ENCODE measurements at places on chromosomes 1 and 21.

DNA sequence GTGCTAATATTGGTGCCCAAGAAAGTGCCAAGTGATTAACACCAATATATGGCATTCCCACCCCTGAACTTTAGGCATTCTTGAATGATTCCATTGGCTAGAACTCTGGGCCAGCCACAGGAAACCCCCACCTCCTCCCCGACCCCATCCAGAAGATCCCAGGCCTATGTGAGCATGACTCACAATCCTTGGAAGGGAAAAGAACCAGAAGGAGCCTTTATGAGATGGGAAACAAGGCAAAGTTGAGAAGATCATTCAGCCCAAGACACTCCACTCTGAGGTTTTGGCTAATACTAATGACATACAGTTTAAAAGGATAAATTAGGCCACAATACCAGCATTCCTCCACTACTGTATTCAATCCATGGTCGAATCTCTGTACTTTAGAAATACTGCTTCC is 21.8 kb downstream of the ELK4 start:
- DNase-seq, result peak; percentile 58

- DNase-seq, result peak; percentile 7
Measured at GRCh38 chr21:17576080-17576835, 36.4 kb downstream of the BTG3 start.

DNA sequence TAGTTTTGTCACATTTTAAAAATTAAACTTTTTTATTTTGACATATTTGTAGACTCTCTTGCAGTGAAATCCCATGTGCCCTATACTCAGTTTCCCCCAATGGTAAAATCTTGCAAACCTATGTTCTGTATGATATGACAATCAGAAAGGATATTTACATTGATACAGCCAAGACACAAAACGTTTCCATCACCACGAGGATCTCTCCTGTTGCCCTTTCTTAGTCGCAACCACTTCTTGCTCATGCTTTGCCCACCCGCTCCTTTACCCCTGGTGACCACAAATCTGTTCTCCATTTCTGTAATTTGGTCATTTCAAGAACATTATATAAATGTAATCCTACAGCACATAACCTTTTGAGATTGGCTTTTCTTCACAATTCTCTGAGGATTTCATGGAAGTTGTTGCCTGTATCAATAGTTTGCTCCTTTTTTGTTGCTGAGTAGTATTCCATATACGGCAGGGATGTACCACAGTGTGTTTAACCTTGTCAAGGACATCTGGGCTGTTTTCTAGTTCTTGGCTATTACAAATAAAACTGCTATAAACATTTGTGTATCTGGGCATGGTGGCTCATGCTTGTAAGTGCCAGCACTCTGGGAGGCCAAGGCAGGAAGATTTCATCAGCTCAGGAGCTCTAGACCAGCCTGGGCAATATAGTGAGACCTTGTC is 14.0 kb upstream of the BATF3 start:
- no peak for DNase-seq

DNA sequence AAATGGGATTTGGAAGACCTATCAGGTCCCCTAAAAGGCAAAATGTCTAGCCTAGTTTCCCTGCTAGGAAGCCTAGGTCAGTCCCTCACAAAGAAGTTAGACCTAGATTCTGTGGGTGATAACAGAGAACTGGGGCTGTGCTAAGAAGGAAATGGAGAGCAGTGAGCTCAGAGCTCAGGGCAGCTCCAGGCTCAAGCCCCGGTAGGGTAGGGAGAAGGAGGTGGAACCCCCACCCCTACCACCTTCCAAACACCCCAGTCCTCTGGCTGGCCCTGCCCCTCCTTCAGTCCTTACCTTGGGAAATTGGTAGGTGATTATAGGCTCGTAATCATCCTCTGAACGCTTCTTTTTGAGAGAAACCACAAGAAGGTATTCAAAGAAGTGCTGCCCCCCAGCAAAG is 1.1 kb downstream of the DENND2D start:
- no peak for DNase-seq

- DNase-seq, result no peak
Measured at GRCh38 chr1:104946558-104947210, 1197.0 kb downstream of the AMY1C start.

DNA sequence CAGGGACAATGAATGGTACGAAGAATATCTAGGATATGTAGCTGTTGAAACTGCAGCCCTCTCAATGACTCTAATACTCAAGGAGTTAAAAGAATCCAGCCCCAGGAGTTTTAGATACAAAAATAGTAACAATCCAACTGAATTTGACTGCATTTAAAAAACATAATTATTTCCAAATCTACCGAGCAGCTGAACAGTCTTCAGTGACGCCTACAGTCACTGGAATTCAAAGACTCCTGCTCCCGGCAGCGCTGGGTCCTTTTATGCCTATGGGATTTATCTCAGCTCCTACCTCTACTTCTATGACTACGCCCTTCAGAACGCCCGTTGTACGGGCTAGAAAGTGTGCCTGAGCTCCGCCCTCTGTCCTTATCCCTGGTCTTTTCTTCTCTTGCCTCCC is 55.7 kb downstream of the WARS2 start:
- DNase-seq, result no peak

Data from cardiac muscle cell (in vitro differentiated cells and primary cell).